Natural killer cell (primary cell): ENCODE measurements at places on chromosomes 11 and 22. TPM values are rescaled to one million over a fixed set of nuclear protein-coding genes. Genes with fewer than 3 reads are reported as not detected.

PNPLA3 gene
- 0.53 TPM for total RNA-seq

OR5A1 gene
- total RNA-seq = not detected

C1QTNF5 gene
- not detected for total RNA-seq

HTR3A gene
- total RNA-seq = not detected

PRODH gene
- not detected for total RNA-seq

DNA sequence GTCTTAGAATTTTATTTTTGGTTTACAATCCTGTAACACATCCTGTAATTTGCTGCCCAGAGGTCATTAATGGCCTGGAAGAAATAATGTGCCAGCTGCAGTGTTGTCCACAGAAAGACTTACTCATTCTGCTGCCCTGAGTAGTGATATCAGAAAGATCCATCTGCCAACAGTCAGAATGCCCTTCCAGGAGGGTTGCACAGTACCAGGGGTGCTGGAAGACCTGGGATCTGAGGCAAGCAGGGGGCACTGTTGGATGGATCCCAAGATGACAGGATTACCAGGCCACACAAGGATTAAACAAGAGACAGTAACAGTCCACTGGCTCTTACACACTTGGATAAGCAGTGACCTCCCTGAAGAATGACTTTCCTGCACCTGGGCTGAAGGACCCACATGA is 93.8 kb upstream of the TOP3B start:
- no peak overlapping the region for H3K27ac ChIP-seq
- H3K4me3 ChIP-seq = no peak overlapping the region
- no peaks in the 10 kb centered on the region for H3K4me1 ChIP-seq
- no peak for DNase-seq

- H3K27me3 ChIP-seq = no peaks in the 10 kb centered on the region
- no peaks in the 10 kb centered on the region for H3K36me3 ChIP-seq
- H3K27ac ChIP-seq = no peak overlapping the region
- no peak overlapping the region for H3K4me3 ChIP-seq
- H3K4me1 ChIP-seq = peaks cover 6% of the 10 kb centered on the region
Measured at GRCh38 chr11:76822406-76822805, 38.3 kb upstream of the ACER3 start.

GRCh38 chr22:29951791-29952413 is 68.9 kb downstream of the MTMR3 start:
- DNase-seq = no peak
- H3K4me1 ChIP-seq = no peaks in the 10 kb centered on the region
- H3K4me3 ChIP-seq = no peak overlapping the region
- no peaks in the 10 kb centered on the region for H3K36me3 ChIP-seq
- H3K27me3 ChIP-seq = no peaks in the 10 kb centered on the region

DNA sequence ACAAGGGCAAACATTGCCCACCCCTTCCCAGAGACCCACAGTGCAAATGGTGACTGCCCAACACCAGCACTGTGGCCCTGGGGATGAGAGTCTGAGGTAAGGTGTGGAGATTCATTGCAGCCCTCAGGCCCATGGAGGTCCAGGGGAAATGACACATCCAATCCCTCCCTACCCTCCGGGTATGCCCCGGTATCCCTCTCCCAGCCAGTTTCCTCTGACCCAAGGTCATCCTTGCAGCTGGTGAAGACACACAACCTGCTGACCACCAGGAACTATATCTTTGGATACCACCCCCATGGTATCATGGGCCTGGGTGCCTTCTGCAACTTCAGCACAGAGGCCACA is 18.9 kb upstream of the UVRAG start:
- H3K27ac ChIP-seq = no peak overlapping the region
- H3K4me3 ChIP-seq = no peak overlapping the region
- no peak for DNase-seq
- H3K4me1 ChIP-seq = peaks cover under 1% of the 10 kb centered on the region

DNA sequence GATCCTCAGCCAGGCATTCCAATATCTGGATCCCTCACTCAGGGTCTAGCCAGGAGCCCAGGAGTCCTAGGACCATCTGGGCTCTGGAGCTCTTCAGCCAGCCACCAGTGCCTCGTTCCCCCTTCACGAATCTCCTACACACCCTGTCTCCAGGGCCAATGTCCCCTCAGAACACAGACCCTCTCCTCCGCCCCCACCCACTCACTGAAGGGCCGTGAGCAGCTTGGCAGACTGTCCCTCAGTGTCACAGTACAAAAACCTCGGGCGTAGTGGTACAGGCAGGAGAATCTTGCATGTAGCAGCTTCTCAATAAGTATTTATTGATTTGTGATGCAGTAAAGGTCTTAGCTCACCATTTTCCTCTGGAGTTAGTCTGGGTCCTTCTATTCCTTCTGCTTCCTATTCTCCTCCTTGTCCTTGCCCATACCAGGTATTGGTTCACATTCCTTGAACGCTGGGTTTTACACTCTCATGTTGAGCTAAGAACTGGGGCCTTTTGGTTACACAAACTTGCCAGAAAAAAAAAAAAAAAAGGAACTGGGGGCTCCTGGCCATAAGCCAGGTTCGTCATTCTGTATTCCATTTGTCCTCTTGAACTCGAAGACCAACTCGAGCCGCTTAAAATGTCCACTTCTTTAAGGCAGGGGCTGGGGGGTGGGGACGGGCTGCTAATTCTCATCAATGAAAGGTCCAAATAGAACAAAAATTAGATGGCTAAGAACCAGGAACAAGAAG is 2.3 kb downstream of the CXCR5 start:
- peaks cover 40% of the 10 kb centered on the region for H3K4me1 ChIP-seq
- no peak for DNase-seq
- no peaks in the 10 kb centered on the region for H3K27me3 ChIP-seq
- H3K27ac ChIP-seq = peak overlapping the region; percentile 28
